ENCODE measurements at places on chromosomes 11 and 22.

- DNase-seq = no peak
These were observed 34.6 kb upstream of the MMP13 start for GRCh38 chr11:102990145-102990544.

DNA sequence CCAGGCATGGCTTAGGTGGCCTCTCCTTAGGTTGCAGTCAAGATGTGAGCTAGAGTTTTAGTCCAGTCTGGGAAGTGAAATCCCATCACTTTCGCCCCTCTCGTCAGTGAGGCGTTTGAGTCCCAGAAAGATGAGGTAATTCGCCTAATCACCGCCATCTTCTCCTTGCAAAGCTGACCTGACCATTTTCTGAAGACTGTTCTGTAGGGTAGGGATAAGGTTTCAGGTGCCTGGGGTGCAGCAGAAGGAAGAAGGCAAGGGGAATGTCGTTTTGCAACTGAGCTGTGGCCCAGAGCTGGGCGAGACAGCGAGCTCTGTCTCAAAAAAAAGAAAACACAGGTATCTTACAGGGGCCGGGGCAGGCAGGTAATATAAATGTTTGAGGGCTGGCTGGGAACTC lies 61.7 kb upstream of the CECR2 start:
- DNase-seq = no peak

DNA sequence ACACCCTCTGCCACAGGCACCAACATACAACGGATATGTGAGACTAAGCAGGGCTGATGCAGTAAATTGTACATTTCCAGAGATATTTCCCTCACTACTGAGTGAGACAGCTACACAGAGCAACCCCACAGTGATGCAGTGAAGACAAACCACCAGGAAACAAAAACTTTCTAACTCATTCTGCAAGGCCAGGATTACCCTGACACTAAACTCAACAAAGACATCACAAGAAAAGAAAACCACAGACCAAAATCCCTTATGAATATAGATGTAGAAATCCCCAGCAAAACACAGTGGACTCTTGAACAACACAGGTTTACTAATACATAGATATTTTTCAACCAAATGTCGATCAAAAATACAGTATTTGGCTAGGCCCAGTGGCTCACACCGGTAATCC lies 1.5 kb upstream of the SLC7A4 start:
- no peak for DNase-seq

GRCh38 chr22:49613511-49614270 lies 214.0 kb downstream of the BRD1 start:
- no peak for DNase-seq

GRCh38 chr22:37420686-37421467 lies 6.4 kb downstream of the ELFN2 start:
- DNase-seq = no peak

DNA sequence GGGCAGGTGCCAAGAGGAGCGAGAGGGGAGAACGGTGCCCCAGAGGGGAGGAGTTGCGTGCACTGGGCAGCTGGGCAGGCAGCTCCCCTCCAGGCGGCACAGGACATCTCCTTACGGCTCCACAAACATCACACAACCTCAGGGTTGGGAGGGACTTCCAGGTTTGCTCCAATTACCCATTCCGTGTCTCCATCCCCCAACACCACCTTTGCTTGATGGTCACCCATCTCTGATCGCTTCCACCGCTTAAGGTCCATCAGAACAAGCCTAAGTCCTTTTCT lies 14.5 kb upstream of the TP53AIP1 start:
- no peak for DNase-seq

DNA sequence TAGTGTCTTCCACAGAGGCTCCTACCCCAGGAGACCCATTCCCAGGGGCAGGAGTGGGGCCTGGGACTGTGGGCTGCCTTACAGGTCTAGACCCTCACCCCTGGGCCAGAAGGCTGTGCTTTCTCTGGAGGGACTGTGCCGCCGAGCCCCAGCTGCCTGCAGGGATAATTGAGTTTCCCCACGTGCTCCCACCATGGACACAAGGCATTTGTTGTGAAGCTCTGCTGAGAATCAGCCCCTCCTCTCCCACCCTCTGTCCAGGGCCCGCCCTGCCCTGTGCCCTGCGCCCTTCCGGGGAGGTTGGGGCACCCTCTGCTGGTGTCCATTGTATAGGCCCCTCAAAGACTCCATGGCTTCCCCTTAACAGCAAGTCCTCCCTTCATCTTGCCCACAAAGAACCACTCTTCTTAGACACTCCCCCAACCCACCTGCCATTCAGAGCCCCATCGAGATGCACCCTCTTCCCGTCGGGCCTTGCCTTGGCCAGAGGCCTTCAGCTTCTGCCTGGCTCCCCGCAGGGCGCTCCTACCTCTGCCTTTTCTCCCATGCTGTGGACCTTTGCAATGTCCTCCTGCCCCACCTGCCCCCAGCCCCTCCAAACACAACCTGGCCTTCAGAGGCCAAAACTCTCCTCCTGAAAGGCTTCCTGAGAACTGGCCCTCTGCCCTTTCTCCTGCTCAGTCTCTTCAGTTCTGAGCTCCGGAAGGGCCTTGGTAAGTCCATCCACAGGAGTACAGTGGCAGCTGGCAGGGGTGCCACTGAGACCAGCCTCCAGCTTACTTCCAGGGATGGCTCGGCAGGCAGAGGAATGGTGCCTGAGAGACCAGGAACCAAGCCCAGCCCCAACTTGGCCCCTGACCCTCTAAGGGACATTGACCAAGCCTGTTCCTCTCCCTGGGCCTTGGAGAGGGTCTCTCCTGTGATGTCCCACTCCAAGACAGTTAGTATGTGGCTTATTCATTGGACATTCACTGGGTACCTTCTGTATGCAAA lies 22.4 kb downstream of the DUSP8 start:
- no peak for DNase-seq

DNA sequence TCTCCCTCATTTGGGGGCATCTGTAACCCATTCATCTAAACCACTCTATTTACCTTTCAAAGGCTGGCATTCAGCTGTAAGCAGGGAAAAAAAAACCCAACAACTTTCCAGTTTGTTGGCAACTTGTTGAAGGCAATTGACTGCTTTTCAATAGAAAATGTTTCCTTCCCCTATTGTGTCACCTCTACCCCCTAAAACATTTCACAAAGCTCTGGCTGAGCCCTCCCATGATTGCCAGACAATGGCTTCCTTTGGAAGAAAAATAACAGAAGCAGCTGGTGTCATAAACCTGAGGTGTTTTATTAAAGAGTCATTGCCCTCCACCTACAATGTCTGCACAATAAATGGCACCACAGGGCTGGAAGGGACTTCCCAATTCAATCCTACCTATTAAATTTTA lies 22.1 kb upstream of the PSMA1 start:
- DNase-seq = no peak

DNA sequence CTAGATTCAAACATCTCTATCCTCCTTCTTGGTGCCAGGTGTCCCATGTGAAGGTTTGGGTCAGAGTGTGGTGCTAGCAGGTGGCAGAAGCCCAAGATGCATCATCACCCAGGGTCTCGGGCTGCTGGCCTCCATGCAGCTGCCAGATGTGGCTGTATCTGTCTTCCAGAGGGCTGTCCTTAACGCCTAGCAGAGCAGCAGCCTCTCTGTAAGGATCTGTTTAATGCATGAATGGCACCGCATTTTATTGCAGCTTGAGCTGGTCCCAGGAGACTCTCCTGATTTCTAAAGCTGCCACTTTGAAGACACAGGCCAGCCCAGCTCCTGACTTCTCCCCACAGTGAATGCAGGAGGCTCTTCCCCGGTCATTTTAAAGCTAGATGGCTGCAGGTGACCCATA lies 26.3 kb downstream of the SLC1A2 start:
- DNase-seq = no peak

DNA sequence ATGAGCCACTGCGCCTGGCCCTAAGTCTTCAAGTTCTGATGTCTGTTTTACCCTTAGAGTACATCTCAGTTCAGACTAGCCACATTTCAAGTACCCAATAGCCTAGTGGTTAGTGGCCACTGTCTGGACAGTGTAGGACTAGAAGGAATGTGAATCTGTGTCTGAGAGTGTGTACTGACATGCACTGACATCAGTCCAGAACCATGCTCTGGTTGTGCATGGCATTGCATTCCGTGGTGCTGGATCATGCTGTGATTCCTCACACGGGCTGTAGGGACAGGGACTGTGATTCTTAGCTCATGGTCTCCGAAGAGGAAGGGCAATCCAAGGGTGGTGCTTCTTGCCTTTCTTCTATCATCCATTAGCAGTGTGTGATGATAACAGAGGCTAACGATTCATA lies 41.1 kb downstream of the AMOTL1 start:
- DNase-seq = no peak

- no peak for DNase-seq
These were observed 20.3 kb upstream of the TENM4 start for GRCh38 chr11:79461144-79461543.

GRCh38 chr11:118913411-118914125 lies 12.2 kb downstream of the BCL9L start:
- DNase-seq = no peak

DNA sequence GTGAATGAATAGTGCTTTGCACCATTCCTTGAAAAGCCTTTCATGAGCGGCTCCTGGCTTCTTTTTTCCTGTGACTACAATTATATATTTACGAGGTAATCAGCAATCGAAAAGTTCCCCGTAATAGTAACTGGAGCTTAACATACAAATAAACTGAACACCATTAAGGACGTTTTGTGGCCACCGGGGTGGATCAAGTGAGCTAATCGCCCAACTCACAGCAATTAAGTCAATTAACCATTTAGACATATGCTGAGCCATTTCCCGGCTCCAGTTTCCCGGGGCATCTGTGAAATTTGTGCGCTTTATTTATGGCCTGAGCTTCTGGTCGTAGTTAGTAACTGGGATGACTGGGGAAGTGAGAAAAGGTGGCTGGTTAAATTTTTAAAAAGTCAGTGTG lies 465.2 kb downstream of the MIAT start:
- no peak for DNase-seq

- no peak for DNase-seq
These were observed 2.4 kb upstream of the THRSP start for GRCh38 chr11:78061088-78061920.

GRCh38 chr11:112321501-112322172 lies 61.0 kb upstream of the PLET1 start:
- DNase-seq = no peak

GRCh38 chr11:34268906-34269430 lies 88.8 kb downstream of the ABTB2 start:
- no peak for DNase-seq

DNA sequence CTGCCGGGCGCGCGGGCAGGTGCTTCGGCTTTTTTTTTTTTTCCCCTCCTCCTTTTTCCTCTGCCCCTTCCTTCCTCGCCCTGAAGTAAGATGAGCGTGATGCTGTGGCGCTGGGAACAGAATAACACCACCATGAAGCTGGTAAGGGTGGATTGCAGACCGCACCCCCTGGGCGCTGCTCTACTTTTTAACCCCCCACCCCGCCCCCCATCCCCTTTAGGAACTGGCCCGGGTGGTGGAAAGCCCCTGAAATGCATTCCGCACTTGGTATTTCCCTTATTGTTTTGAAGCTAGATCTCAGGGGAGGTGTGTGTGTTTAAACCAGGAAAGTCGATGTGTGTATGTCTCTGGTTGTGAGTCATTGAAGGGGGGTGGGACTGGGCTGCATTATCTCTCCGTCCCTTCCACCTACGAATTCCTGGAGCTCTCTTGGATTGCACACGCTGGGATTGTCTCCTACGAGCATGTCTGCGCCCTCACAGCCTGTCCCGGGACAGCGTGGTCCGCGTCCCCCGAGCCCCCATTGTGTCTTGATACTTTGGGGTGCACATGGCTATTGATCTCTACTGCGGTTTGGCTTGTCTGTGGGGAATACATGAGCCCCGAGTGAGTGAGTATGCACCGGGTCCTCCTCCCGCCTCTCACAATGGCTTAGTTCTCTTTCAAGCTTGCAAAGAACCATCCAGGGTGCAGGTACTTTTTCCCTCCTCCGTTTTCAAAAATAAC lies 64.9 kb downstream of the NAV2 start:
- no peak for DNase-seq

GRCh38 chr11:37184326-37184725 lies 586.3 kb upstream of the RAG2 start:
- no peak for DNase-seq

GRCh38 chr22:35854334-35854733 lies 136.7 kb downstream of the APOL5 start:
- no peak for DNase-seq

DNA sequence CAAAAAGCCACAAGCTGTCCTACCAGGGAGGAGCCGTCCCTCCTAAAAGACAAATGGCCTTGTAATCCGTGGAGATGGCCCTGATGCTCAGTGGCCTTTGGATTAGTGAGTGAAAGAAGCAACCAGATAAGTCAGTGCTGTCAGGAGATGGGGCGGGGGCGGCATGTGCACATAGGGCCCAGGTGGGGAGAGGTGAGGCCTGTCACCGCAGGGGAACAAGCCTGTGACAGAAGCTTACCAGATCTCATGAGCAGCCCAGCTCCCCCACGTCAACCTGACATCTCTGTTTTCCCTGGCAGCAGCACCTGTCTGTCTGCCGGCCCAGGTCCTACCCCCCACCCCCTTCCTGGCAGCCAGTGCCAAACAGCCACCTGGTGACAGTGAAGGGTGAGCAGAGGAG lies 162.6 kb downstream of the BUD13 start:
- no peak for DNase-seq

- DNase-seq = peak; percentile 55
These were observed 204.9 kb downstream of the CSNK2A3 start for GRCh38 chr11:11148104-11148509.

GRCh38 chr11:91258876-91259275 lies 965.7 kb upstream of the FAT3 start:
- DNase-seq = no peak

DNA sequence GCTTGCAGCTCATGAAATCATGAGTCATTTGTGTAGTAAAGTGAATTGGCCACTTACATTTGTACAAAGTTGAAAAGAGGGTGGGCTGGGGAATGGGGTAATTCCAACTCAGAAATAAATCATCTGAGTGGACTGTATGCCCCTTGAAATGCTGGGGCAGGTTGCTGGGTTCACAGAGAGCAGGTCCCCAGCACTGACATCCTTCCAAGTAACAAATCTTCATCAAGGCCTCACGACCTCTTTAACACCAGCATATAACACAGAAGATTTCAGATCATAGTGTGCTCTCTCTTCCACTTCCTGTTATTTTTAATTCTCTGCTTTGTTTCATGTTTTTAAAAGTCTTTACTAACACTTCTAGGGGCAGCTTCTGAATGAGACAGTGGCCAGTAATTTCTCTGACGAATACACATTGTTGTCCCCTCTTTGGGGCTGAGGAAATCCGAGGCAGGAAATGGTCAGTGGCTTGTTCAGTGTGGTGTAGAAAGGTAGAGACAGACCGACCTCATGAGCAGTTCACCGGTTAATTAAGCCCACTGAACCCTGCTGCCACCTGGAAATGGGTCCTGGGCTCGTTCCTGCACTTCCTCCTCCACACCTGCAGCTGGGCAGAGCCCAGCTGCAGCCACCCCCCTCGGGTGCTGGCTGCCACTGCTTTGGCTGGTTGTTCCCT lies 127.7 kb downstream of the MAML2 start:
- DNase-seq = no peak

- peak; percentile 76 for DNase-seq
These were observed 84.6 kb downstream of the SWAP70 start for GRCh38 chr11:9748361-9748970.

DNA sequence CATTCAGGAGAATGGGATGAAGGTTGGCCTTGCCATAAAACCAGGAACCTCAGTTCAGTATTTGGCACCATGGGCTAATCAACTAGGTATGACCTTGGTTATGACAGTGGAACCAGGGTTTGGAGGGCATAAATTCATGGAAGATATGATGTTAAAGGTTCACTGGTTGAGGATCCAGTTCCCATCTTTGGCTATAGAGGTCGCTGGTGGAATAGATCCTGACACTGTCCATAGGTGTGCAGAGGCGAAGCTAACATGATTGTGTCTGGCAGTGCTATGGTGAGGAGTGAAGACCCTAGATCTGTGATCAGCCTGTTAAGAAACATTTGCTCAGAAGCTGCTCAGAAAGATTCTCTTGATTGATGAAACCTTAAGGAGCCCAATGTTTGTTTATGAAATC lies 5.7 kb downstream of the NF2 start:
- no peak for DNase-seq

Data from stimulated activated CD4-positive, alpha-beta T cell treated with anti-CD3 and anti-CD28 coated beads, Interleukin-1b, Interleukin-23, amount 100 ng/mL, for 48 hours (primary cell).